ENCODE measurements at places on chromosomes 13 and 19.
A peak's percentile ranks its signal among the peaks of the same experiment; 100 is the strongest.

DNA sequence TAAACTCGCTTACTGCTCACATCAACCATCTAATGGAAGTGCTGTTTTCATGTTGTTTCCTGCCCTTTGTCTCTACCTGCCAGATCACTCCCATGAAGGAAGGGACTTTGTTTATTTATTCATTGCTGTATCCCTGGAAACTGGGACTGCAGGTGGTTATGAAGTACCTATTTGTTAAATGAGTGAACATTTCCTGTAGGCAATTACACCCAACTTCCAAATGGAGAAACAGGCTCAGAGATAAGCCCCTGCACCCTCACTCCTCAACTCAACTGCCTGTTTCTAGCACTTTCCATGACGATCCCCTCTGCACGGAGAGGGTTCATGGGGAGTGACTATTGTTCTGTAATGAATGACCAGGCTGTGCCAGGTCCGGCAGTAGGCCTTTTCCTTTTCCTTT is 1.9 kb upstream of the SELENOW start:
- DNase-seq: no peak

DNA sequence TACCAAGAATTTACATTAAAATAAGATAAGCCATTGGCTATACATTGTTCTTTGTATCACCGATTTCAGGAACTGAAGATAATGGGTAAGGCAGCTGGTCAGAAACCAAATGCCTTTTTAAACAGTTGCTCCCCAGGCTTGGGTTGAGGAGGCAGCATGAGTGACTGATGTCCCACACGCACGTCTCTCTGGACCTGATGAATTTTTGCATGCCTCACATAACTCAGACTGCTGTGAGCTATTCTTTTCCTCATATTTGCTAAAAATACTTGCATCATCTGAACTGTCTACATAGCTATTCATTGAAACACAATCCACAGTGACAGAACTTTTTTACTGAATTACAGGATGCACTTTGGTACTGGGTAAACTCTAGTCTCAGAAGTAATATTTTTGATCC is 123.6 kb upstream of the MAB21L1 start:
- DNase-seq: no peak

- no peak for DNase-seq
Measured at GRCh38 chr19:38850436-38850975, 720 bp upstream of the HNRNPL start.

DNA sequence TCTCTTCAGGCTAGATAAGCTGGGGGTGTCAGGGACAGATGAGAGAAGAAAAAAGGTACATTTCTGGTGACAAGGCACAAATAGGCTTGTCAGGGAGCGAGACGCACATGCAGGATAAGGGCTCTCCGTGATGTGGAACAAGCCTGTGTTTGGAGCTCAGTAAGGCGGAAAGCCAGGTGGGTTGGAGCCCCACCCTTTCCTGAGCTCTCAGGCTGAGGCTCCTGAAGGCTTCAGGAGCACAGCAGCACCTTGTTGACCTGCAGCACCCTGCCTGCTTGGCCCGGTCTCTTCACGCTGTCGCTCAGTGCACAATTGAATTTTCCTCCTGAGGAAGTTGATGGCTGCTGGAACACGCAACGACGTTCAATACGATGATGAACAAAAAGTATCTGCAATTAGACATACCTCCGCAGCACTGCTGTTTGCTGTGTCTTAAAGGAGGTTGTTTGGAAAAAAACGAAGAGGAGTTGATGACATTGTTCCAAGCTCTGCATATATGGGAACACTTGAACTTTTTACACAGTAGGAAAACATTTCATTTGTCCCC is 29.3 kb downstream of the SERP2 start:
- no peak for DNase-seq

GRCh38 chr19:29092712-29093552 is 120.0 kb downstream of the UQCRFS1 start:
- no peak for DNase-seq

DNA sequence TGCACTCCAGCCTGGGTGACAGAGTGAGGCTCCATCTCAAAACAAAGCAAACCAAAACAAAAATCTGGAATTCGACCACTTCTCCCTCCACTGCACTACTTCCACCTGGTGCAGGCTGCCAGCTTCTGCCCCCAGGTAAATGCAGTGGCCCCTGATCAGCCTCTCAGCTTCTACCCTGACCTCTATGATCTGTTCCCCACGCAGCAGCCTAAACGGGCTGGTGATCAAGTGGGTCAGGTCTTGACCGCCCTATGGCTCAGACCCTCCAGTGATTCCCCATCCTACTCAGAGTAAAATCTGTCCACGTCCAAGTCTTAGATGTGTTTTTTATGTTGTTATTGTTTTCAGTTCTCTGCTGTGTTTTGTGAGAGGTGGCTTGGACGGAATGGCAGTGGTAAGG is 163.9 kb downstream of the KCTD15 start:
- no peak for DNase-seq

- DNase-seq: no peak
Measured at GRCh38 chr13:72505376-72505775, 222.1 kb downstream of the MZT1 start.

- DNase-seq: no peak
Measured at GRCh38 chr19:39805104-39805503, 26.4 kb downstream of the LEUTX start.

DNA sequence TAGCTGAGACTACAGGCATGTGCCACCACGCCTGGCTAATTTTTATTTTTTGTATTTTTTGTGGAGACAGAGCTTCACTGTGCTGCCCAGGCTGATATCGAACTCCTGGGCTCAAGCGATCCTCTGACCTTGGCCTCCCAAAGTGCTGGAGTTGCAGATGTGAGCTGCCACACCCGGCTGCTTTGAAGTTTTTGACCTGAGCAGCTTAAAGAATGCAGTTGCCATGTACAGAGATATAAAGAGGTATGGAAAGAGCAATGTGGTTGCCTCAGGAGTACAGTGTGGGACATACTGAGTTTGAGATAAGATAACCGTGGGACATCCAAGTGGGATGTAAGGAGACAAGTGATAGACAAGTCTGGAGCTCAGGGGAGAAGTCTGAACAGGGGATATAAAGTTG is 82.7 kb upstream of the LSM14A start:
- DNase-seq: no peak

DNA sequence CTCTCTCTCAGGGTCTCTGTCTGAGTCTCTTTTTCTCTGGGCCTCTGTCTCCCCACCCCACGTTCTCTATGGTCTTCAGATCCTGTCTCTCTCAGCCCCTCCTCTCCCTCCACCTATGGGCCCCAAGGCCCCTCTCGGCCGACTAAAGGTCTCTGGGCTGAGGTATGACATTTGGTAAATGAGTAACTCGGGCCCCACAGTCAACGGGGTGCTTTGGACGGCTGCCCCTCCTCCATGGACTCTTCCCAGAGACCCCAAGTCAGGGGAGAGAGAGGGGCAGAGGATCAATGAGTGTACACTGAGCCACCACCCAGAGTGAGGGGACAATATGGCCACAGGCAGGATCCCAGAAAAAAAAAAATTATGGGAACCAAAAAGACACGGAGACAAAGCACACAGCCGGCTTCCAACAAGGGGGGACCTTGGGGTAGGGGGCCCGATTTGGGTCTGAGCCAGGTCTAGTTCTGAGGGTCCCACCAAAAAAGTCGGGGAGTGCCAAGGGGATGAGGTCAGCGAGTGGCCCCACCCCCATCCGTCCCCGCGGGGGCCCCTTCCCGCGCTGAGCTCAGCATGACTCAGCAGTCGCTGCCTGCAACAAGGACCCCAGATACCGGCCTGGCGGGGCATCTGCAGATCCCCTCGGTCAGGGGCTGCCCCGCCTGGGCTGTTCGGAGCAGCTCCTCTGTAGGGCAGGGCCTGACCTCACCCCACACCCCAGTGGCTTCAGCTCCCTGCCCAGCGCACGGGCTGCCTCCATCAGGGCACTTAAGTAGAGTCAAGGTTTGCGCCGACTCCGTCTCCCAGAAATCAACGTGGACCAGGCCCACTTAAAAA is 1.5 kb upstream of the FTL start:
- peak; percentile 22 for DNase-seq

- DNase-seq: no peak
Measured at GRCh38 chr13:107217251-107217650, 649.3 kb upstream of the ARGLU1 start.

DNA sequence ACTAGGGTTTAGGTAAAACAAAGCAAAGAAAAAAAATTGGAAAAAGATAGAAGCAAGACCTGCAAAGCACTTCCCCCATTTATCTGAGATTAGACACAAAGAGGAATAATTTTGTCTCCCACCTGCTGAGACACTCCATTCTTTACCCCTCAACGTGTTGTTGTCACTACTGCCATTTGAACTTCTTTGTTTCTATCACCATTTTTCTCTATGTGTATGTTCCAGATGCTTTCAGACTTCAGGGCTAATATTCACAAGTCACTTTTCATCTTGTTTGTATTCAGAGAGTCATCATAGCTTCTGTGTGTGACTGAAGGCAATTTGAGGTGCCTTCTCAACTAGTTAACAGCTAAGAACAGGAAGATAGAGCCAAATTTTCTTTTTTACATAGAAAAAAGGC is 512.5 kb downstream of the TBC1D4 start:
- DNase-seq: no peak

DNA sequence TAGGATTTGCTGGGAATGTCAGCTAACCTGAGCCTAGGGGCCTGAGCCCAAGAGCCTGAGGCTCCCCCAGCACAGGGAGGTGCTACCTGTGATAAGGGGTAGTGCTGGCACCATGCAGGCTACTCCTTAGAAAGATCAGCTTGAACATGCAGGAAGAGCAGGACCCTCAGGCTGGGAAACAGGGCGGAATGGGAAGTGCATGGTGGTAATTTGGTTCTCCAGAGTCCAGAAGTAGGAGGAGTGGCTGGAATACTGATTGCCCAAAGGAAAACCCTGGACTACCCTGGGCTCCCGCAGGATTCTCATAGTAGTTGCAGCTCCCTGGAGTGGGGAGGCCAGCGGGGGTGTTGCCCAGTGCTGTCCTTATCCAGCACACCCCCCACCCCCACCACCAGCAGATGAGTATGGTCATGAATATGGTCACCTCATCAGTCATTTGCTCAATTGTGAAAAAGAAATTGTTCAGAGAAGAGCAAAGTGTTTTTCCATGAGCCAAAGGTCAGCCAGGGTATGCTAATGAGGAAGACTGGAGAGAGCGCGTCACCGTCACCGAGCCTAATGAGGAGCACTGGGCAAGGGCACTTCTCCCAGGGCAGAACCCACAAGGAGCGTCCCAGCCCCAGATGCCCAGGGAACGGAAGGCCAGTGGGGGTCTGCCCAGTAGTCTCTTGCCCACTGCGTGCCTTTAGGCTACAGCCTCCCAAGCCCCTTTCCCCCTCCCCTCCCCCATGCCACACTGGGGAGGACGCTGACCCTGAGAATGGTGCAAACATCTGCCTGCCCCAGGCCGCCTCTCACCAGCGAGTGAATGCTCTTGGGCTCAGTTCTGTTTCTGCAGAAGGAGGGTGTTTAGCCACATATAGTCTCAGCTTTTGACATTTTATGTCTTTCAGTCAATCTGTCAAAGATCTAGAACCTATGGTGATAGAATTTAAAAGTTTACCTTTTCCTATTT is 5.3 kb downstream of the SLC25A15 start:
- DNase-seq: no peak

DNA sequence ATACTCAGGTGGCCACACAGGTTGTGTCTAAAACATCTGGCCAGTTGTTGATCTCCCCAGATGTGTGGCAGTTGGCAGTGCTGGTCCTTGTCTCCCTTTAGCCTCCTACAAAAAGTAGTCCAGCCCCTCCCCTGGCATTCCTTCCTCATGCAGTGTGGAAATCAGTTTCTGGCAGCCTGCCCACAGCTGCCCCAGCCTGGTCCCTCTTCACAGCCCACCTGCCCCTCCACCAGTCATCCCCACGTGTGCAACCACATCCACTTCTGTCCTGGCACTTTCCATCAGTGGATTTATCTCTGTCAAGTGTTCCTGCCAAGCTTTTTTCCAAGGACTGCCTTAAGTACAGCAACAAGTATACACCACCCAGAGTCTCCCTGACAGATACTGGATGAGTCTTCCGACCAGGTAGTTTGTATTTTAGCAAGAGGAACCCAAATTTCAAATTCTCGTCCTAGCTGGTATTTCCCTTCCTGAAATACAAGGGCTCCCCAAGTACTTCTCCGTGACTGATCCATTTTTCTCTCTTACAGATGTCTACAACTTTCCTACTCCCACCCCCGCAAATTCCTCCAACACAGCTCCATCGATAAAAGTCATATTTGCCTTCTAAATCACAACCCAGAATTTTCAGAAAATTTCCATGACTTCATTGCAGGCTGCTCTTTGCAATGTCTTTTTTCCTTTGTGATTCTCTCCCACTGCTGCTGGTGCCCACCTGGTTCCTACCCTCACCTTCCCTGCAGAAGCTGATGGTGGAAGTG is 313.5 kb downstream of the FOXO1 start:
- DNase-seq: no peak

GRCh38 chr13:33578786-33579185 is 239.2 kb upstream of the RFC3 start:
- DNase-seq: no peak

DNA sequence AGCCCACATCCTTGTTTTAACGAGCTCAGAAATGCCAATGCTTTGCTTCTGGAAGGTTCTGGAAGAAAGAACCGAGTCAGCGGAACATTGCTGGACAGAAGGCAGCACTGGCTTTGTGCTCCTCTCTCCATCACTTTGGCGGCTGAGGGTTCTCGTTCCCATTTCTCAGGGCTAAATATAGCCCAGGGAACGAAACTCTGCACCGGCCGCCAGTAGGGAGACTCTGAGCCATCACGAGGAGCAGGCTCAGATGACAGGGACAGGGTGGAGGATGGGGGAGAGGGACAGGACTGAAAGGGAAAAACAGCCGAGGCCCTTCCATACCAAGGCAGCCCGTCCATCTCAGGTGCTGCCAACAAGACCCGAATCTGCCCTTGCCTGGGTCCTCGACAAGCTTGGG is 166.4 kb downstream of the CACNA1A start:
- no peak for DNase-seq

DNA sequence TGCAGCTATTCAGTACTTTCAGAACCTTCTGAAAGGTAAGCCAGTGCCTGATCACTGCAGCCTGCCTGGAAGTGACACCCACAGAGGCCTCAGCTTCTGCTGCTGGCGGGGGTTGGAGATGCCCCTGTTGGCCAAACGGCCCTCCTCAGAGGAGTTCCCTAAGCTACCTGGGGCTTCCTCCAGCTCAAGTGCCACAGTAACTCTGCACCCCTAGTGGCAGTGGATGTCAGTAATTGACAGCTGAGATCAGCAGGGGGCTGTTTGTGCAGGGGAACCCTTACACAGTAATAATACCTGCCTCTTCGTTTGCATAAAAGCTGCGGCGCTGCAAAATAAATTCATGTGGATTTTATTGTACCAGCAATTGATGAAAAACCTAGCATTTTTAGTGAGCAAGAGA is 28.9 kb downstream of the TDRD12 start:
- DNase-seq: peak; percentile 9

DNA sequence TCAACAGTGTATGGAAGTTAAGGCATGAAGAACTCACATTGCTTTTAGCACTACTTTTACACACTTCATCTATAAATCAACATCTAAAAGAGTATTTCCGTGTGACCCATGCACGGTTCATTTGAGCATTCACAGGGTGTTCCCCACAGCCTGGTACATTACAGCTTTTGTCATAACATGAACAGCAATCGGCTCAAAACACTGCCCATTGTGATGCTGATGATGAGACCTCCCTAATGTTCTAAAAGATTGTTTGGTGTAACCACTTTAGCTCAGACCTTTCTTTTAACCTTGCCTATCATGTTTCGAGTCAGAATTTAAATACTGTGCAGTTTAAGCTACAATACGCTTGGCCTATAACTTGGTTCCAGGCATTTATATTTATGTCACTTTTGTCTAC is 4.1 kb upstream of the KLF5 start:
- no peak for DNase-seq

Measured in effector memory CD8-positive, alpha-beta T cell (primary cell).